ENCODE measurements at places on chromosomes 3 and 15. TPM values are rescaled to one million over a fixed set of nuclear protein-coding genes. Genes with fewer than 3 reads are reported as not detected.

THSD4 gene
- 13.7 TPM for total RNA-seq

CCDC54 gene
- total RNA-seq = not detected

HYAL1 gene
- total RNA-seq = 0.60 TPM

RAF1 gene
- total RNA-seq = 91.5 TPM

TM4SF18 gene
- total RNA-seq = 0.15 TPM
